ENCODE measurements at places on chromosomes 16 and 17.

DNA sequence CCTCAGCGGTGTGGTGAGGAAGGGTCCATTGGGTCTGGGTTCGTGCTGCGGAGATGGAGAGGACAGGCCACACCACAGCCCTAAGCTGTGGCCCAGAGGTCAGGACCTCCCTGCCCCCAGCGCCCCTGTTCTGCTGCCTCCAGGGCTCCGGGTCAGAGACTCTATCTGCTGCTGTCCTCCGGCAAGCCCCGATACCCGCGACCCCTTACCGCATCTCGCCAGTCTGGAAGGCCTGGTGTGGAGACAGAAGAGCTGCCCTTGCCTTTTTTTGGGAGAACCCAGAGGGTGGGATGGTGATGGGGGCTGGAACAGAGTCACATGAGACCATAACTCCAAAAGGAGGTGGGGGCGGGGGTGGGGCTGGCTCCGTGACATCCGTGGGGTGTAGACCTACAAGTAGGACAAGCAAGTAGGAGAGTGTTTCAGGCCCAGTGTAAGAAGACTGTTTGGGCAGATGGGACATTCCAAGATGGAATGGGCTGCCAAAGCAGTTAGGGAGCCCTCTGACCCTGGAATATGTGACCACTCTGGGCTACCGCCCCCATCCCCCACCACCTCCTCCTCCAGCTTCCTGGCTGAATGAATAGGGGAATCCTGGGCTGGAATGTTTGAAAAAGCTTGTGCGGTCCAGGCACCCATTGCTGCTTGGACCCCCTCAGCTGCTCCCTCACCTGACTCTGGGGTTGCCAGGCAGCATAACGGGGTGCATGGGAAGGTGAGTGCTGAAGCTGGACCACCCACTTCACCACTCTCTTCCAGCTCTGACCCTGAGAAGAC lies 1.4 kb downstream of the XYLT2 start:
- no peak for DNase-seq

GRCh38 chr16:3400446-3400778 lies 392 bp downstream of the ZSCAN32 start:
- DNase-seq: no peak

DNA sequence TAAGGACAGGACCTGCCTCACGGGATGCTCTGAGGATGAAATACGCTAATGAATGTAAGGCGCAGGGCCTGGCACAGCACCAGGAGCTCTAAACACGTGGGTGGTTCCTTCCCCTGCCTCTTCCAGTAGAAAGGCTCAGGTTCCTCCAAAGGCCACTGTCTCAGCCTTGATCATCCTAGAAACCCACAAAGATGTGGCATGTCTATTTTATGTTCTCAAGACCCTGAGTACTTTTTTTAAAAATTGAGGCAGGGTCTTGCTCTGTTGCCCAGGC lies 17.0 kb upstream of the MEAK7 start:
- DNase-seq: peak; percentile 9

GRCh38 chr17:40314584-40314956 lies 5.6 kb downstream of the RARA start:
- DNase-seq: no peak
